Smooth muscle cell of bladder (primary cell): ENCODE measurements at places on chromosomes 2 and 18. TPM values are rescaled to one million over a fixed set of nuclear protein-coding genes. Genes with fewer than 3 reads are reported as not detected.

Gene DYNAP
- not detected in 2 replicates for total RNA-seq

Gene TMEM37
- 0.37 and 0.57 TPM in 2 replicates for total RNA-seq

Gene TGFA
- under 0.01 and 0.28 TPM in 2 replicates for total RNA-seq

Gene KATNAL2
- 3.4 and 3.6 TPM in 2 replicates for total RNA-seq

Gene STEAP3
- total RNA-seq, result 16.8 and 18.2 TPM in 2 replicates

Gene CCDC121
- 1.3 TPM in 2 replicates for total RNA-seq

Gene CYP26B1
- 0.14 and 0.18 TPM in 2 replicates for total RNA-seq

Gene TMEM17
- 1.8 and 2.7 TPM in 2 replicates for total RNA-seq

Gene SIX3
- not detected in 2 replicates for total RNA-seq

Gene TXNL4A
- total RNA-seq, result 64.0 and 73.1 TPM in 2 replicates

Gene C2orf80
- not detected in 2 replicates for total RNA-seq

Gene SCN3A
- 1.00 and 3.1 TPM in 2 replicates for total RNA-seq

Gene FTCDNL1
- 0.92 and 1.00 TPM in 2 replicates for total RNA-seq

Gene SIX2
- total RNA-seq, result under 0.01 and 0.18 TPM in 2 replicates

Gene CTAGE1
- not detected in 2 replicates for total RNA-seq

Gene TDRD15
- not detected in 2 replicates for total RNA-seq

Gene DCDC2C
- not detected in 2 replicates for total RNA-seq

Gene NOL4
- total RNA-seq, result not detected in 2 replicates

Gene TUBB8B
- not detected in 2 replicates for total RNA-seq

Gene GAREM1
- total RNA-seq, result 4.1 and 4.3 TPM in 2 replicates

Gene KLHL41
- total RNA-seq, result 0.85 and 1.7 TPM in 2 replicates

Gene DSC1
- total RNA-seq, result not detected in 2 replicates

Gene DPYSL5
- total RNA-seq, result not detected in 2 replicates

Gene MLPH
- 12.2 and 12.8 TPM in 2 replicates for total RNA-seq

Gene CYP1B1
- 23.0 and 62.7 TPM in 2 replicates for total RNA-seq

Gene POTEI
- total RNA-seq, result under 0.01 TPM in 1 of 2 replicates, not detected in the other

Gene NMUR1
- not detected in 2 replicates for total RNA-seq

Gene TMEM150A
- total RNA-seq, result 7.4 and 11.1 TPM in 2 replicates

Gene MALL
- 2.6 and 11.3 TPM in 2 replicates for total RNA-seq

Gene TAF1B
- total RNA-seq, result 18.2 and 24.7 TPM in 2 replicates

Gene LCT
- total RNA-seq, result not detected in 2 replicates

Gene NCKAP5
- 1.2 and 4.3 TPM in 2 replicates for total RNA-seq

Gene EPG5
- 18.3 and 28.3 TPM in 2 replicates for total RNA-seq

Gene SERPINB10
- not detected in 2 replicates for total RNA-seq

Gene THAP4
- 43.8 and 48.3 TPM in 2 replicates for total RNA-seq

Gene KLF7
- 10.1 and 13.5 TPM in 2 replicates for total RNA-seq

Gene TUBA3E
- not detected in 2 replicates for total RNA-seq

Gene CERKL
- total RNA-seq, result under 0.01 TPM in 1 of 2 replicates, not detected in the other

Gene ELOA2
- total RNA-seq, result under 0.01 TPM in 1 of 2 replicates, not detected in the other

Gene CHN1
- total RNA-seq, result 10.3 and 12.8 TPM in 2 replicates

Gene NBAS
- 118 and 131 TPM in 2 replicates for total RNA-seq

Gene LRRC30
- total RNA-seq, result not detected in 2 replicates

Gene CAVIN2
- total RNA-seq, result 10.4 and 16.4 TPM in 2 replicates

Gene HOXD11
- total RNA-seq, result 0.14 and 0.18 TPM in 2 replicates

Gene TTR
- not detected in 2 replicates for total RNA-seq

Gene PROKR1
- total RNA-seq, result not detected in 2 replicates

Gene TFCP2L1
- under 0.01 TPM in 1 of 2 replicates, not detected in the other for total RNA-seq
